WTC11 (cell line): ENCODE measurements at places on chromosomes 3 and 15. TPM values are rescaled to one million over a fixed set of nuclear protein-coding genes. Genes with fewer than 3 reads are reported as not detected.

ST6GAL1 gene
- total RNA-seq: 82.5 to 87.5 TPM (median 83.4 TPM) in 3 replicates

LSM3 gene
- 17.7 to 21.4 TPM (median 17.8 TPM) in 3 replicates for total RNA-seq

ITIH1 gene
- 0.26 to 0.69 TPM (median 0.50 TPM) in 3 replicates for total RNA-seq

MYL3 gene
- 0.31 TPM in 1 of 3 replicates, not detected in the others for total RNA-seq

RLBP1 gene
- not detected in 3 replicates for total RNA-seq

CCR5 gene
- total RNA-seq: 0.09 TPM in 1 of 3 replicates, not detected in the others

DNA sequence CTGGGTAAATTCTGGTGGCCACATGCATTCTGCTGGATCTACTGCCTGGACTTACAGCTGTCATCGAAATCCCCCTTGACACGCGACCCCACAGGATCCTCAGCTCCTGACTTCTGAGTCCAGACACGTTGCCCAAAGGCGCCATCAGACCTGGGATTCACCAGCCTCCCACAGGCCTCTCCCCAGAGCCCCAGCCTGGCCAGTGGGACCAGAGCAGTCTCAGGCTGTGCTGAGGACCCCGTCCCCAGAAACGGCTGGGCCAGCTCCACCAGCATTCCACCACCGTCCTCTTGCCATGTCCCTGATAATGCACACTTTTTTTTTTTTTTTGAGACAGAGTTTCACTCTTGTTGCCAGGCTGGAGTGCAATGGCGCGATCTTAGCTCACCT, 166.1 kb downstream of the LRRK1 start:
- peaks cover 27% of the 10 kb centered on the region; the same call in 1 of the 2 replicates for H3K4me1 ChIP-seq
- DNase-seq: no peak
- peaks cover 3% of the 10 kb centered on the region; the same call in 1 of the 2 replicates for H3K27me3 ChIP-seq
- no peaks in the 10 kb centered on the region for H3K36me3 ChIP-seq
- H3K27ac ChIP-seq: no peak overlapping the region; the same call in 1 of the 2 replicates
- no peak overlapping the region for H3K4me3 ChIP-seq

- DNase-seq: no peak
- no peak overlapping the region for H3K27ac ChIP-seq
- H3K27me3 ChIP-seq: no peaks in the 10 kb centered on the region
- H3K4me3 ChIP-seq: no peak overlapping the region
- no peaks in the 10 kb centered on the region for H3K4me1 ChIP-seq
These were observed 166.4 kb downstream of the C3orf70 start for GRCh38 chr3:184986366-184986889.

GRCh38 chr15:100019601-100020000, 286.4 kb upstream of the LYSMD4 start:
- no peaks in the 10 kb centered on the region for H3K27me3 ChIP-seq
- no peak overlapping the region for H3K4me3 ChIP-seq
- H3K27ac ChIP-seq: peak overlapping the region; percentile 51; the same call in 1 of the 2 replicates
- H3K4me1 ChIP-seq: peaks cover 15% of the 10 kb centered on the region
- peaks cover 7% of the 10 kb centered on the region for H3K36me3 ChIP-seq

- no peak for DNase-seq
- H3K4me3 ChIP-seq: no peak overlapping the region
- H3K27me3 ChIP-seq: no peaks in the 10 kb centered on the region; the same call in 1 of the 2 replicates
- no peaks in the 10 kb centered on the region for H3K36me3 ChIP-seq
- no peaks in the 10 kb centered on the region for H3K4me1 ChIP-seq
- H3K27ac ChIP-seq: no peak overlapping the region
These were observed 113.0 kb downstream of the LIPC start for GRCh38 chr15:58544756-58545155.

DNA sequence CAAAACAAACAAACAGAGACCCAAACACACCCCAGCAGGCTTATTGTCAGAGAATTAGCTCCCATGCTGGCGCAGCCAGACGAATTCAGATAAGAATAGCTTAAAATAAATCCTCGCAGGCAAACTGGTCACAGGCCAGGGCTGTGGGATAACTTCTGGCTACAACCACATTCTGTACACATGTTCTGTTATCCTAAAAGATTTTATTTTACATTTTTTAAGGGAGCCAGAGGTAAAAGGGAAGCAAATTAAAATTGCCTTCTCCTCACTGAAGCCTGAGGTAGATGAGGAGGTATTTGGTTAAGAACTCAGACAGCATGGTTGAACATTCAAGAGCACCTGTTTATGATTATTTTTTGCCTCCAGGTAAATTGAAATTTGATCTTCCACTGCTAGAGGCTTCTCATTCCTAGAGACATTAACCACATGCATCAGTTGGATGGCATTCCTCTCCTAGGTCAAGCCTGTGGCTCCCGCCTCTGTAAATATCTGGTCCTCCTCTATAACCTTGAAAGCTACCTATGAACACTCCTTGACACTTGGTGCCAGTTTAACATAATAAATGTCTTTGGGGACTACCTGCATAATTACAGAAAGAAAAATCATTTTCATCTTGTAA, 190.3 kb downstream of the SATB1 start:
- DNase-seq: no peak
- no peaks in the 10 kb centered on the region for H3K36me3 ChIP-seq

DNA sequence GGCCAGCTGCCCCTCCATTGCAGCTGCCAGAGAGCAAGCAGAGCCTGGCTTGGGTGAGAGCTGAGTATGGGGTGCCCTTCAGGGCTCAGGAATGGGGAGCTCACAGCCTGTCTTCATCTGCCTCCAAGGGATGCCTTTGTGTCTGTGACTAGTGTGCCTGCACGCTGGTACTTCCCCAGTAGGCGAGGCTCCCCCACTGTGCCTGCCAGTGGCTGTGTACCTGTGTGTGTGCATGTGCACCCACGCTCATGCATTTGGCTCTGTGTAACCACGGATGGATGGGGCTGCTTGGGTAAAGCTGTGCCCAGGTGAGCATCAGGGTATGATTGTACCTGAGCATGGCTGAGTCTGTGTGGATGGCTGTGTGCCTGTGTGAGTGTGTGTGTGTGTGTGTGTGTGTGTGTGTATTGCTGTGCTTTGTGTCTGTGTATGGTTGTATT, 2.3 kb upstream of the GRM2 start:
- H3K36me3 ChIP-seq: no peaks in the 10 kb centered on the region
- DNase-seq: no peak
- no peak overlapping the region for H3K27ac ChIP-seq
- H3K4me1 ChIP-seq: peaks cover 29% of the 10 kb centered on the region
- no peak overlapping the region for H3K4me3 ChIP-seq
- H3K27me3 ChIP-seq: peaks cover 28% of the 10 kb centered on the region

DNA sequence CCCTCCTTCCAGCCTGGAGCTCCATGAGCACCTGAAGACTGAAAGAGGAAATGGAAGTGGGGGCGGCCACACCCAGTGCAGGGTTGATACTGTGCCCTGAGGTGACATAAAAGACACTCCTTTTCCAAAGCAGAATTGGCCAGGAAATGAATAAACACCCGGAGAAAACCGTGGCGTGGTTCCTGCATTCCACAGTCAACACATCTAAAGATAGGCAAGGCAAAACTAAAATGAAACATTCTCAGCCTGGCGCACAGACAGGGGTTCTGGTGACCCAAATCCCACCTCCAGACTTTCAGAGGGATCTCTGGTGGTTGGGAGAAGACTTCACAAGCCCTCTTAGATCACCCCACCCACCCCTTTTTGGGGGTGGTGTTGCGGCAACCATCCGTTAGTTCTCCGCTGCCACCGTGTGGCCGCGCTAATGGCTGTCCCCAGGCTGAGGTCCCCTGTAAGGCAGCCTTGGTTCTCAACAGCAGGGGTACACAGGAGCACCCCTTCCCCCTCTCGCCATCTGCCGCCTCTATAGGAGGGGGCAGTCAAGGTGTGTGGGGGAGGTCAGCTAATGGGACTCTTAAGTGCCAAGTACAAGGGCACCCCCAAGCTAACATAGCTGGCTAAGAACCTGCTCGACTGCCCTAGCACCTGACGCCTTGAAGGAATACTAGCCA, 2.5 kb upstream of the MST1R start:
- peak overlapping the region; percentile 73; the same call in 1 of the 2 replicates for H3K27ac ChIP-seq
- H3K27me3 ChIP-seq: peaks cover 11% of the 10 kb centered on the region
- peaks cover 47% of the 10 kb centered on the region for H3K4me1 ChIP-seq

- H3K27me3 ChIP-seq: peaks cover under 1% of the 10 kb centered on the region; the same call in 1 of the 2 replicates
- DNase-seq: no peak
- H3K27ac ChIP-seq: no peak overlapping the region
- H3K36me3 ChIP-seq: peaks cover 3% of the 10 kb centered on the region
- no peak overlapping the region for H3K4me3 ChIP-seq
These were observed 38.6 kb upstream of the SPSB4 start for GRCh38 chr3:141012571-141012970.

- no peaks in the 10 kb centered on the region for H3K36me3 ChIP-seq
- H3K4me1 ChIP-seq: peaks cover 16% of the 10 kb centered on the region
- no peak overlapping the region for H3K4me3 ChIP-seq
- no peaks in the 10 kb centered on the region for H3K27me3 ChIP-seq
These were observed 452.8 kb upstream of the THBS1 start for GRCh38 chr15:39127925-39128617.

DNA sequence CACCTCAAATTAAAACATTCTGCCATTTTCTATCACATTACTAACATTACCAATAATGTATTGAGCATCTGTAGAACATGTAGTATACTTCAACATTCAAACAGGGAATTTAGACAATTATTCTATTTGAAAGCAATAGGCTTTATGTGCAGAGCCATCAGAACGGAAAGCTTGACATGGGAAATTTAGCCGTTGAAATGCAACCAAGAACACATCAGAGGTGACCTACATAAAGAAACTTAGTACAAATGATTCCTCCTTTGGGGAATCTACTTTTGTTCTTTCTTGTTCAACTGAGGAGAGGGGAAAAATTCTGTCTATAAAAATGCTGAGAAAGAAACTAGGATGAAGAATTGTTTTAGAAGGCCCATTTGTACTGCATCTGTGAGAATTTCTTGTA, 38.6 kb upstream of the RBMS3 start:
- H3K27me3 ChIP-seq: no peaks in the 10 kb centered on the region
- H3K4me1 ChIP-seq: peaks cover 39% of the 10 kb centered on the region
- no peak overlapping the region for H3K4me3 ChIP-seq
- H3K36me3 ChIP-seq: peaks cover 4% of the 10 kb centered on the region; the same call in 1 of the 2 replicates
- H3K27ac ChIP-seq: no peak overlapping the region

DNA sequence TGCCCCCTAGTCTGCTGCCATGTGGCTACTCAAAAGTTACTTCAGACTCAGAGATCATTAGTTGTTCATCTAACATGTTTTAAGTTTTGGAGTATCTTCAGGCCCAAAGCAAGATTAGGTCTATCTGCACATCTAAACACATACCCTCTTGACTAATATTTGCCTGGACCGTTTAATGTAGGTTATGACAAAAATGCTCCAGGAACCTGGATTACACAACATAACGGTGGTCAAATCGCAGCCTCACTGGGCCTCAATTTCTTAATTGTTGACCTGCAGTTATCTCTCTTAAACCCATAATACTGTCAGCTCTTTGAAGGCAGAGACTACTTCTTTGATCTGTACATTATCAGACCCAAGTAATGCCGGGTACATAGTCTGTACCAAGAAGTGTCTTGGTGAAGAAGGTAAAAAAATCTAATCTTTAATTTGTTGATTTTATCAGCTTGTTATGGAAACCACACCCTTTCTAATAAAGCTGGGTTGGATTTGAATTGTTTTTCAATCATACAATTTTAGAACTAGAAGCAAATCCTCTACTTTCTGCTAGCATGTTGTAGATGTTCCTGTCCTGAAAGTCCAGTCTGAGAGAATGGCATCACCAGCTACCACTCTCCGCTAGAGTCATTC, 3.6 kb downstream of the SNRK start:
- H3K4me3 ChIP-seq: no peak overlapping the region
- H3K27me3 ChIP-seq: peaks cover 3% of the 10 kb centered on the region; the same call in 1 of the 2 replicates
- H3K36me3 ChIP-seq: no peaks in the 10 kb centered on the region
- no peak overlapping the region for H3K27ac ChIP-seq

GRCh38 chr15:28243399-28243798, 78.6 kb downstream of the HERC2 start:
- H3K27ac ChIP-seq: no peak overlapping the region
- no peak for DNase-seq
- peaks cover 74% of the 10 kb centered on the region for H3K36me3 ChIP-seq
- no peak overlapping the region for H3K4me3 ChIP-seq
- H3K4me1 ChIP-seq: no peaks in the 10 kb centered on the region

GRCh38 chr3:179964890-179965289, 71.8 kb downstream of the PEX5L start:
- no peaks in the 10 kb centered on the region for H3K36me3 ChIP-seq
- no peaks in the 10 kb centered on the region for H3K27me3 ChIP-seq

- H3K36me3 ChIP-seq: peaks cover 6% of the 10 kb centered on the region
- H3K4me3 ChIP-seq: no peak overlapping the region
- peak; percentile 5 for DNase-seq
- H3K4me1 ChIP-seq: peaks cover 23% of the 10 kb centered on the region
These were observed 10.2 kb upstream of the KLF15 start for GRCh38 chr3:126367316-126367805.

DNA sequence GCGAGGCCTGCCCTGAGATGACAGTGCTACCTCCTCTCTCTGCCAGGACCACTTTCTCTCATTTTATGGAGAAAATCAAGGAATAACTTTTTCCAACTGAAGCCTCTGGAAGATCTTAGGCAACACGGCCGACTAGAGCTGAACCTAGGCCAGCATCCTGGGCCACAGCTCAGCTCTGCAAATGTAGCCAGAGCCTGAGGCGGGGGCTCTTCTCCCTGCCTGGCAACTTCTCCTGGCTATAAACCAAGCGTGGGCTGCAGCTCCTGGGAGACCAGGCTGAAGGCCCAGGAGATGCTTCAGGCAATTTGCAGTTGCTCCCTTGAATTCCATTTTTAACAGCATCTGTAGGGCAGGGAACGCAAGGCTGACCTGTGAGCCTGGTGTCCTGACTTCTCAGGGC, 74.9 kb downstream of the CEMIP start:
- H3K4me3 ChIP-seq: no peak overlapping the region
- no peak for DNase-seq
- no peaks in the 10 kb centered on the region for H3K36me3 ChIP-seq

GRCh38 chr3:24110051-24110450, 165.0 kb downstream of the NR1D2 start:
- H3K36me3 ChIP-seq: no peaks in the 10 kb centered on the region
- no peak overlapping the region for H3K27ac ChIP-seq
- no peaks in the 10 kb centered on the region for H3K4me1 ChIP-seq
- DNase-seq: no peak

DNA sequence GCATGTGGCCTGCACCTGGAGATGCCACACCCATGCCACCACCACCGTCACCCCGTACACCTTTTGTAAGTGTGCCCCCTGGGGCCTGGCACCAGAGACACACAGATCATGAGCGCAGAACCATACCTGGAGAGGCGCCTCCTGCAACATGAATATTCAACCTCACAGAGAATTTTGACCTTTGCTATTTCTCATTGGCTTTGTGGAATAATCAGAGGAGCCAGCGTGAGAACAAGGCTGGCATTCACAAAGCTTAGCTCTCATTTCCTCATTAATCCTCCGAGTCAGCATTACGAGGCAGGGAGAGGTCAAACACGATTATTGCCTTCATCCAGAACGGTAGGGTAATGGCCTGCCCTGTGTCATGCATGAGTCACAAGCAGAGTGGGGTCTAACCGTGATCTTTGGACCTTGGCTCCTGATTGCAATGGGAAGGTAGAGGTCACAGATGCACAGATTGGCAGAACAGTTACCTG, 73.0 kb upstream of the POMGNT2 start:
- H3K36me3 ChIP-seq: peaks cover 6% of the 10 kb centered on the region
- no peak overlapping the region for H3K27ac ChIP-seq
- DNase-seq: no peak
- peaks cover 11% of the 10 kb centered on the region for H3K4me1 ChIP-seq
- H3K27me3 ChIP-seq: no peaks in the 10 kb centered on the region; the same call in none of the 2 replicates
- H3K4me3 ChIP-seq: no peak overlapping the region
